Skeletal muscle cell (primary cell): ENCODE measurements at places on chromosomes 12 and 14.

GRCh38 chr12:9331218-9331626, 123.0 kb upstream of the PZP start:
- no peak for DNase-seq

DNA sequence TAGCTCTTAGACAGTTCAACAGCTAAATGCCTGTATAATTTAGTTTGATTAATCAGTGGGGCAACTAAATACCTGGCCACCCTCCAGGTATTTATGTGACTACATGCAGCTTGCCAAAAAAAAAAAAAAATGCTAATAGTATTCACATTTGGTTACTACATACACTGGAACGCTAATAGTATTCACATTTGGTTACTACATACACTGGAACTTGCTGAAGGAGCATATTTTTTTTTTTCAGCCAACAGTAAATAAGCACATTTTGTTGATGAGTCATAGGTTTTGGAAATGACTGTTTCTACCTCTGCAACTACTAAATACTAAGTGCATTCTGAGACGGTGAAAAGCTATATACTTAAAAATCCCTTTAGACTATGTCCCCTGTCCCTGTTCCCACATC, 1172.3 kb downstream of the LRFN5 start:
- DNase-seq, result peak; percentile 20

- no peak for DNase-seq
Measured at GRCh38 chr12:22631863-22632463, 7.0 kb downstream of the ETNK1 start.

- DNase-seq, result no peak
Measured at GRCh38 chr12:14169281-14169680, 187.9 kb upstream of the GRIN2B start.

DNA sequence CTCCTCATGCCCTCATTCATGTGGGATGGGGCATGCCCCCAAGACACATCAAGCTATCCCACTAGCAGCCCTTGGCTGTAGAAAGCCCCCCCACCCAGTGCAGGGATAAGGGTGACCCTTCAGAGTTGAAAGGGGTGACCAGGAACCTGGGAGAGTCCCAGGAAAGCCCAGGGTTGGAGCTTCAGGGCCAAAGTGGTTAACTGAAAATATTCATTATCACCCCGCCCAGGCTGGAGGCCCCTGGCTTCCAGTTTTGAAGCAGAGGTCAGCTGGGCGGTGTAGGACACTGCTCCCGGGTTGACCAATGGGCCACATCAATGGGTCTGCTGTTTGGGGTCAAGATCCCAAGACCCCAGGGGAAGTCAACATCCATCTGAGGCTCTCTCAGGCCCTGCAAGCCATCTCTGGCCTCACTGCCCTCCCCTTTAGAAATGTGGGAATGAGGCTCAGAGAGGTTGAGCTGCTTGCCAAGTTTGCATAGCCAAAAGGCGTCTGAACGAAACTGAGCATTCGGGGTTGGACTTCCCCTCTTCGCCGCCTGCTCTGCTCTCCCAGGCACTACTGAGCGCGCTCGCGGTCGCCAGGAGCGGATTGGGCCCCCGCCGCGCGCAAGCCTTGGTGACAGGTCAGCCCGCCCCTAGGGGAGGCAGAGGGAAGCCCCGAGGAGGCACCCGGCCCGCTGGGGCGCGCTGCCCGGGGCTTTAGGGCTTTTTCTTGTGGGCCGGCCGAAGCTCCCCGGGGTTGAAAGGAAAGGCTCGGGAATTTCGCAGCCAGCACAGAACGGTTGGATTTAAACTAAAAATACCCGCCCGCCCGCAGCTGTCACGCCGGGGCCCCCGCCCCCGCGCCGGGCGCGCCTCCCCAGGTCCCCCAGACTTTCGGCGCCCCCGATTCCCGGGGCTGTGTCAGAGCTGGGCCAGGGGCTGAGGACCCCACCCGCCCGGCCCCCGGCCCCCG, 576 bp downstream of the SYNE3 start:
- DNase-seq, result no peak

- no peak for DNase-seq
Measured at GRCh38 chr12:105547786-105548185, 217.3 kb downstream of the C12orf75 start.

- peak; percentile 42 for DNase-seq
Measured at GRCh38 chr12:112303004-112303403, 79.2 kb downstream of the HECTD4 start.

- no peak for DNase-seq
Measured at GRCh38 chr14:71783088-71783487, 149.1 kb upstream of the RGS6 start.

DNA sequence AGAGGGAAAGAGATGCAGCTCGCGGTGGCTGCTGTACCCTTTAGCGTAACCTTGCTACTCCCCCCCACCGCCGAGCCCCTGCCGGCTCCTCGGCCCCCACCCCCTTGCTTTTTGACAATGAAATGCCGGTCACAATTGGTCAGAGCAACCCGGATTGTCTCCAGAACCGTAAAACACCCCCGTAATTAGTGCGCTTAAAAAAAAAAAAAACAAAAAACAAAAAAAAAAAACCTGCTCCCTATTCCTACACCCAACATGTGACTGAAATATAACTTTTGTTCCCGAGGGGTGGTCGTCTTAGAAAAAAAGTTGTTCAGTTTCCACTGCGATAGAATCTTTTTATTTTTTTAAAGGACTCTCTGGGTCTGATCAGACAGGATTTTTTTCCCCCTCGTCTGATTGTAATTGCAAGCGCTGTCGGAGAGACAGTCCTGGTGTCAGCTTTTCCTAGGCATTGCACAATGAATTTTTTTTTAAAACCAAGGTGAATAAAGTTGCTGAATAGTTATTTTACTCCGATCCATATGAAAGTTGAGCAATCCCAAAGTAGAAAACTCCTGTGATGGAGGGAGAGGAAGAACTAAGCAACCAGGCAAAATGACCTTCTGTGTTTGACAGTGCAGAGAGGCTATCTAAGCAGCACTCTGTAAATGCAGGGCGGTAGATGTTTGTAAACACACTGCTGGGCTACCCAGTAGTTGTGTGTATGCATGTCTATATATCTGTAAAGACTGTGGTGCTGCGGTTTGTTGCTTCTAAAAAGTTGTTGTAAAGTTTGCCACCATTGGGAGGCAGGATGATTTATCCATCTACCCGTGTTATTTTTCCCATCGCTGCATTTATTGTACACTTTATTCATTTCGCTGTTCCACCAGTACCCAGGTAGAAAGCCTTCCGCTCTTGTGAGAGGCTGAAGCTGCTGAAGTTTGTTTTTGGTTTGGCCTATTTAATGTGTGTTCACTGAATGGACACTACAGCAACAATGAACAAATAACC, 1.1 kb downstream of the ETV6 start:
- no peak for DNase-seq

DNA sequence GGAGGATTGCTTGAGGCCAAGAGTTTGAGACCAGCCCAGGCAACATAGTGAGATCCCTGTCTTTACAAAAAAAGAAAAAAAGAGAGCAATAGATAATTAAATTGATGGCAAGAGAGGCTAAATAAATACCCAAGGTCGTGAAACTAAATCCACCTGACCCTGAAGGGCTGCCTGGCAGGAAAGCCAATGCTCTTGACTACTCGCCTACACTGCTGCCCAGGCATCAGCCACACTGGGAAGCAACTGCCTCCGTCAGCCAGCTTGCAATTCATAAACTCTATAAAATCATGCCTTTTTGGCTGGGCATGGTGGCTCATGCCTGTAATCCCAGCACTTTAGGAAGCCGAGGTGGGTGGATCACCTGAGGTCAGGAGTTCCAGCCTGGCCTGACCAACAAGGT, 31.7 kb upstream of the RASSF3 start:
- no peak for DNase-seq

DNA sequence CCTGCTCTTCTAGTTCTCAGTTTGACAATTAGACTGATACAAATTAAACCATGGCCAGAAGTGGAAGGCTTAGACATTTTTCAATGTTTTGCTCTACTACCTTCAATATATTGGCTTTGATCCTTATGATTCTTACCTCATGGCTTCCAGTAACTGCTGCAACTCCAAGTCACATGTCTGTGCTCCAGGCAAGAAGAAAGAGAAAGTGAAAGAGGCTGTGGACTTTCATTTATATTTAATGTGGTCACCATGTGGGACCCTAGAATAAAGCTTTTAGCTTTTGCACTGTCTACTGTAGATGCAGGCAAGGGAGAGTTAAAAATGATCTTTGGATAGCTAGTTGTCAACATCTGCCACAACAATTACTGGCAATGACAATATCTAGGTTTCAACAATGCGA, 214.3 kb upstream of the PDE3A start:
- DNase-seq, result no peak
